ENCODE measurements at places on chromosomes 7 and 10.
A peak's percentile ranks its signal among the peaks of the same experiment; 100 is the strongest.

DNA sequence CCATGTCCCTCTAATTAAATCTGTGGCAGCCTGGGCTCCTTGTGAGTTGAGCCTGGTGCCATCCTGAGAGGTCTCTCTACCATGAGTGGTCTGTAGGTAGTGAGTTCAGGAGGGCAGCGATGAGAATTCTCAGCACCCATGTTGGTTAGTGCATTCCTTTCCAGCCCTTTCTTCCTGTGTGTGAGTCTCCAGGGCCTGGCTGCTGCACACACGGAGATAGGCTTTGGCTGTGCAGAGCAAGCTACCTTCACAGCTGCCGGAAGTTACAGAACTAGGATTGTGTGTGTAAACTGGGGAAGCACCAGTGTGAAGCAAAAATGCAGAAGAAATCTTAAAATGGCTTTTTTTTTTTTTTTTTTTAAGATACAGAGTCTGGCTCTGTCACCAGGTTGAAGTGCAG lies 358.6 kb downstream of the PAXIP1 start:
- DNase-seq = no peak

GRCh38 chr10:125721035-125721434 lies 1.5 kb downstream of the EDRF1 start:
- no peak for DNase-seq

GRCh38 chr7:92563345-92563744 lies 26.8 kb downstream of the FAM133B start:
- no peak for DNase-seq

DNA sequence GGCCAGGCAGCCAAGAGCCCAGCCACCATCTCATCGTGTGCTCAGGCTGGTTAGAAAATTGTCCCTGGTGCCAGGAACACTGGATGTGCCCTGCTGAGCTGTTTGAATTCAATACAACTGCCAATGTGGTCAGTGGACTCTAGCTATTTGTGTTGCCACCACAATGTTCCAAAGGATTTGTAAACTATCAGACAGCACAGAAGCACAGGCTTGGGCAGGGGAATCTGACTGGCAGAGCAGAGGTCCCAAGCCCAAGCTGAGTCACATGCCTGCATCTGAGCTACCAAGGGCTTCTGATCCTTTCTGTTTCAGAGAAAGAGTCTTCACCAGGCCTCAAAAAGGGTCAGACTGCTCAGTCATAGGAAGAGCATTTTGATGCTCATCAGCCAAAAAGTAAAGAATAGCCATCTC lies 232.1 kb upstream of the SEMA3C start:
- DNase-seq = no peak

DNA sequence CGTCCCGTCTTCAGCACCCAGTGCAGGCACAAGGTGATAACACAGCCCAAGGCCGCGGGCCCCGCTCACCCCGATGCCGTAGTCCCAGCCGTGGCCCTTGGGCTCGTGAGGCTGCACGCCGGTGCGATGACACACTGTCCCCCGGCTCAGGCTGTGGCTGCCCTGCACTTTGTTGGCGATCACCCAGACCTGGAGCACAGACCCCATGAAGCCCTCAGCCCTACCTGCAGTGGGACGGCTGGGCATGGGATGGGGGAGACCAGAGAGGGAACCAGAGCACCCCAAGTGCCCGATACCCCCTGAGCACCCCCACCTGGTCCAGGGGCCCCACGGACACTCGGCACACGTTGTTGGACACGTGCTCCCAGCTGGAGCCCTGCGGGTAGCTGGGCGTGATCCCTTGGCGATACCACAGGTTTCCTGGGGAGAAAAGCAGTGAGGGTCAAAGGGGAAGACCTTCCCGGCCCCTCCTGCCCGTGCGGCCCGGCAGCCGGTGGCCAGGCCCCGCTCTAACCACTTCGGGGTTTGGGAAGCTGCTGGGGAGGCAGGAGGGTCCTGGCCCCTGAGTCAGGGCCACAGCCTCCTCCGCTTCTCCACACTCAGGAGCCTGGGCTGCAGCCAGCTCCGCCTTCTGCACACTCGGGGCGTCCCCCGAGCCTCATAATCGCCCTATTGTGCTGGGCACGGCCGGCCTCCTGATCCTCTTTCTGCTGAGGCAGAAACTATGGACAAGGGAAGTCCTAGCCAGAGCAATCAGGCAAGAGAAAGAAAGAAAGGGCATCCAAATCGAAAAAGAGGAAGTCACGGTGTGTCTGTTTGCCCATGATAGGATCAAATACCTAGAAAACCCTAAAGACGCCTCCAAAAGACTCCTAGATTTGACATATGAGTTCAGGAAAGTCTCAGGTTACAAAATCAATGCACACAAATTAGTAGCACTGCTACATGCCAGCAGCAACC lies 6.7 kb downstream of the BHLHA15 start:
- no peak for DNase-seq

DNA sequence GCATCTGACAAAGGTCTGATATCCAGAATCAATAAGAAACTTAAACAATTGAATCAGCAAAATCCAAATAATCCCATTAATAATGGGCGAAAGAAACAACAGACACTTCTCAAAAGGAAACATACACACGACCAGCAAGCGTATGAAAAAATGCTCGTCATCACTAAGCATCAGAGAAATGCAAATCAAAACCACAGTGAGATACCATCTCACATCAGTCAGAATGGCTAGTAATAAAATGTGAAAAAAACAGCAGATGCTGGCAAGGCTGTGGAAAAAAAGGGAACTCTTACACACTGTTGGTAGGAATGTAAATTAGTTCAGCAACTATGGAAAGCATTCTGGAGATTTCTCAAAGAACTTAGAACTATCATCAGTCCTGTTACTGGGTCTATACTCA lies 496.7 kb downstream of the SH2D4B start:
- no peak for DNase-seq

DNA sequence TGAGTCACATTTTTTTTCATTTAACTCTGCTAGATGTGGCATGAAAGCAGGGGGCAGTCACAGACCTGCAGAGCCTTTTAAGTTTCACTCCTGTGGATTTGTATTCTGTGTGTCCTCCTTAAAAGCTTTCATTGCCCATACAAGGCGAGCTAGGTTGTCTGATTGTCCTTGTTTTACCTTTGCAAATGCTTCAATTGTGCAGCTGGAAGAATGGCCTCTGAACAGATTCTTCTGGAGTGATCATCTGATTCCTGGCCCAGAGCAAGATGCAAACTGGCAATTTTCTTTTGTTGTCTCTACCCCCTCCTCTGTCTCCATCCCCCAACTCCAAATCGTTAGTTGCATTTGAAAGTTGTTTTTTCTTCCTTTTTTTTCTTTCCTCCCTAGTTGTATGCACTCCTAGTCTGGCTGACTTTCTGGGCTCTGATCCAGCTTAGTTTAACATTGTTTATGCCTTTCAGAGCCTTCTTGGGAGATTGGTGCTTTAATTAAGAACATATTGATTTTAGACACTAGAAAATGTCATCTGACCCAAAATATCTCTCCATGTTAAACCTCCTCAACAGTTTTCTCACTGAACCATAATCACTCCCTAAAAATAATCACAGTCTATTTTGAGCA lies 150.2 kb downstream of the REEP3 start:
- no peak for DNase-seq

GRCh38 chr7:25894902-25895791 lies 256.9 kb upstream of the NFE2L3 start:
- DNase-seq = peak; percentile 34

- no peak for DNase-seq
These were observed 32.6 kb downstream of the BEND7 start for GRCh38 chr10:13496164-13496563.

DNA sequence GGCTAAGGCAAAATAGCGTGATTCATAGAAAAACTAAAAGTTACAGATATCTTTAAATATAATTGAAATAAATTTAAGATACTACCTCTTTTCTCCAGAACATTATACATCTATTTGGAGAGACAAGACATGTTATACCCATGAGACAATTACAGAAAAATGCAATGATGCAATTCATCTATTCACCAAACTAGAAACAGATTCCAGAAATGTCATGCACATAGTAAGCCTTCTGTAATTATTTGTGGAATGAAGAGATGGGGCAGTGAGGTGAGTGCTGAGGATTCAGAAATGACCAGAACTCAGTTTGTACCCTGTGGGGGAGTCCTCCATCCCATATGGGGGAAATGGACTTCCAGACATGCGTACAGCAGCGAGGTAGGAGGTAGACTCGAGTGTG lies 99.4 kb downstream of the MKX start:
- no peak for DNase-seq

DNA sequence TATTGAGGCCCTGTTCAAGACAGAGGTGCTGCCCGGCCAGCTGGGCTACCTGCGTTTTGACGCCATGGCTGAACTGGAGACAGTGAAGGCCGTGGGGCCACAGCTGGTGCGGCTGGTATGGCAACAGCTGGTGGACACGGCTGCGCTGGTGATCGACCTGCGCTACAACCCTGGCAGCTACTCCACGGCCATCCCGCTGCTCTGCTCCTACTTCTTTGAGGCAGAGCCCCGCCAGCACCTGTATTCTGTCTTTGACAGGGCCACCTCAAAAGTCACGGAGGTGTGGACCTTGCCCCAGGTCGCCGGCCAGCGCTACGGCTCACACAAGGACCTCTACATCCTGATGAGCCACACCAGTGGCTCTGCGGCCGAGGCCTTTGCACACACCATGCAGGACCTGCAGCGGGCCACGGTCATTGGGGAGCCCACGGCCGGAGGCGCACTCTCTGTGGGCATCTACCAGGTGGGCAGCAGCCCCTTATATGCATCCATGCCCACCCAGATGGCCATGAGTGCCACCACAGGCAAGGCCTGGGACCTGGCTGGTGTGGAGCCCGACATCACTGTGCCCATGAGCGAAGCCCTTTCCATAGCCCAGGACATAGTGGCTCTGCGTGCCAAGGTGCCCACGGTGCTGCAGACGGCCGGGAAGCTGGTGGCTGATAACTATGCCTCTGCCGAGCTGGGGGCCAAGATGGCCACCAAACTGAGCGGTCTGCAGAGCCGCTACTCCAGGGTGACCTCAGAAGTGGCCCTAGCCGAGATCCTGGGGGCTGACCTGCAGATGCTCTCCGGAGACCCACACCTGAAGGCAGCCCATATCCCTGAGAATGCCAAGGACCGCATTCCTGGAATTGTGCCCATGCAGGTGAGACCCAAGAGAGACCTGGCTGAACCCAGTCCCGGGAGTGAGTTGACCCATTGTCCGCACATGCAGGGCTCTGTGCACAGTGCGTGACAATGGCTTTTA lies 2.8 kb downstream of the RBP3 start:
- no peak for DNase-seq

DNA sequence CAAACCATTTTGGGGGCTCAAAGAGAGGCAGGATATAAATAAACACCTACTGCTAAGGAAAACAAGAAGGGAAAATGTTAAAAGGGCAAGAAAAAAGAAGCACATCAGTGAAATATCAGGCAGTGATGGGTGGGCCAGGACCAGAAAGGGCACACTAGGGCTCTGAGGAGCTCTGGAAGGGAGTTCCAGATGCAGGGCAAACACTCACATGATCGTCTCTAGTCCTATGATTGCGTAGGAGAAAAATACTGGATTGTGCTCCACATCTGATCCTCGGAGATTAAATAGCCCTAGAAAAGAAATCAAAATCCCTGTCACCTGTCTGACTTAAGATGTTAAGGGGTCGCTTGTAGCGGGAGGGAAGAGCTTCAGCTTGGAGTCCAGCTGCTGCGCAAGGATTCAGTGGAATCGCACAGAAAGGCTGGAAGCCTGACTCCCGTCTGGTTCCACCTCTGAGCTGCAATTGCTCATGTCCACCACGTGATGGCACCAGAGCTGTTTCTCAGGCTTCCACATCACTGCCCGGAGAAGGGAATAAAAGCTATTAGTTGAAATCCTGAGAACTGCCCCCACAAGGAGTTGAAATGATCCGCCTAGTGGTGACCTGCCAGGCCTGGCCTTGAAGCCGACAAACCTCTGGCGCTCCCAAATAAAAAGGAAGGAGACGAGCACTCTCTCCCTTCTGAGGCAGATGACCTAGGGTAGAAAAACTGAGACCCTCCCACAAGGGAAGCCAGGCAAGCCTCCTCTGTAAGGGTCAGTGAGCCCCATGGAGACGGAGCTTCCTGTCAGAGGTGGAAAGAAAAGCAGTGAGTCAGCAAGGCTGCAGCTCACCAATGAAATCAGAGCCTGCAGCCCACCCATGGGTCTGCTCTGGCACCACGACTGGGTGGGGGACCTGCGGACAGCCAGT lies 39.2 kb downstream of the XPNPEP1 start:
- DNase-seq = peak; percentile 32

DNA sequence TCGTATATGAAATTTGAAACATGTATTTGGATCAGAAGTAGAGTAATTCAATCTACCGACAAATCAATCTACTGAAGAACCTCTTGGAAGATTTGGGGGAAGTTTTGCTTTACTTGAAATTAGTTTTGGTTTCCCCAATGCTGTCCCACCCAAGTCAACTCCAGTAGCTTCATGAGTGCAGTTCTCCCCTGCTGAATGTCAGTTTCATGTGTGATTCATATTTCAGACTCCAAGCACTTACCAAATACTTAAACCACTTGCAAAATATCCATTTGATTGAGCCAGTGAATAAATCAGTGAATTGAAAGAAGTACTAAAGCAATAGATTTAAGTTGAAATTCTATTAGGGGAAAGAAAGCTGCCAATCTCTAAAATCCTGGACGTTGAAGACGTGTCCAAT lies 9.3 kb downstream of the CALML5 start:
- DNase-seq = no peak

DNA sequence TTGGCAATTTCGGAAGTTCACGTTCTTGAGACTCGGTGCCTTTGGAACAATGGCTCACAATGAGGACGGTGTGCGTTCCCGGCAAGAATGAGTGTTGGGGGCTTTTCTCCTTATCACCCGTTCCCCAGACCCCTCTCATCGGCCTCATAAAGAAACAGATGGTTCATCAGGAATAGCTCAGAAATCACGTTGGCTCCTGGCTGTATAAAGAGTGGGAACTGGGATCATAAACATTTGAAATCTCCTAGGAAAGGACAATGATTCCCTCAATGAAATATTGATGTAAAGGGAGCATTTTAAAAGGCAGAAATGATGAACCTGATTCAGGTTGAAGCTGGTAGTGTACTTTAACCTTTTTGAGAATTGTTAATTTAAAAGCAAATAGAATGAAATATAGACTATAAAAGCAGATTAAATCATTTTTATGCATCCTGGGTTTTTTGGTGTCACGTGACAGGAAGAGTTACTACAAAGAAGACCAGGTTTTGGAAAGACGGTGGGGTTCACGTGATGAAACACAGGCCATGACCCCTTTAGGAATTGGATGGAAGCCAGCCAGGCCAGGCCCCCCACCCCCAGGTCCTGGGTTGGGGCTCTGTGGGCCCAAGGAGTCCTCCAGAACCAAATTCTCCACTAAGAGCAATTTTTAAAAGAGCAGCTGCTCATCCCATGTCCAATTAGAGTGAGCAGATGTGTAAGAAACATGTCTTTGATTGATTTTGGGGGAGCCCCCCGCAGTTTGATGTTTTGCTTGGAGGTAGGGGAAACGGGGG lies 63.0 kb downstream of the CUX1 start:
- DNase-seq = no peak
